Activated CD8-positive, alpha-beta memory T cell treated with anti-CD3 and anti-CD28 coated beads for 48 hours (primary cell): ENCODE measurements at places on chromosomes 2 and 18.

- DNase-seq, result no peak
Observed at GRCh38 chr18:59904011-59904601, 4.3 kb downstream of the PMAIP1 start.

GRCh38 chr2:14776216-14776615, 143.7 kb downstream of the LRATD1 start:
- no peak for DNase-seq

- no peak for DNase-seq
Observed at GRCh38 chr2:152600051-152600657, 117.1 kb downstream of the PRPF40A start.

DNA sequence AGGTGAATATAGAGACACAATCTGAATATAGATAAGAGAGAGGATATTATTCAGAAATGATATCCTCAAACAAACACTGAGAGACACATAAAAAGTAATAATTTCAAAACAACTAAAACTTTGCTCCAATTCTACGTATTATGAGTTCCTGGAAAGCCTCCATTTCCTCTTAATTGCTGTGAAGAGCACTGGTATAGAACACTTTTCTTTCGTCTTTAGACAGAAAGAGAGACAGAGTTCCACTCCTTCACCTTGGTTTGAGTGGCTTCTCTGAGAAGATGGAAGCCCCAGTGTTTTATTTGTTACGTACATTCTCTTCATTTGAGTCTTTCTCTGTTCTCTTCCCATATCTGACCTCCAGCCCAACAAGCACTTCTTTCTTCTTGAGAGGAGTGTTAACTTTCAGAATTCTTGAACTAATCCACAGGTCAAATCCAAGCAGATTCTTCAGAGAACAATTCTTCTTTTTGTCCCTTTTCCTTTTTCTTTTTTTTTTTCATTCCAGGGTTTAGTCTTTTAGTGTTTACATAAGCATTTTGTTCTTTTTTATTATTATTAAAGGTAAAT, 6.4 kb upstream of the PIK3C3 start:
- DNase-seq, result no peak

- DNase-seq, result no peak
Observed at GRCh38 chr2:29267720-29268119, 152.5 kb downstream of the CLIP4 start.

DNA sequence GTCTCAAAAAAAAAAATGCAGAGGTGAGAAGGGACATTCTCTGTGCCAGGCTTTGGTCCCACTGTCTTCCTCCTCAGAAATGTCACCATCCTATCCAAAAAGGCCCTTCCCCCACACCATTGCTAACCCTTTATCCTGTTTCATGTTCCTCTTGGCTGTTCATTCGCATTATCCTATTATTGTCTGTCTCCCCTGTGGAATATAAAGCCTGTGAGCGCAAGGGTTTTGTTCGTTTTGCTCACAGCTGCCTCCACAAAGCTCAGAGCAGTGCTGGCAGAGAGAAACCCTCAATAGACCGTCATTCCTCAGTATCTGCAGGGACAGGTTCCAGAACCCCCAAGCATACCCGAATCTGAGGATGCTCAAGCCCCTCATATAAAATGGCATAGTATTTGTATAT, 91.8 kb downstream of the LOXHD1 start:
- DNase-seq, result no peak

- DNase-seq, result no peak
Observed at GRCh38 chr18:44197832-44198611, 482.7 kb upstream of the SETBP1 start.

DNA sequence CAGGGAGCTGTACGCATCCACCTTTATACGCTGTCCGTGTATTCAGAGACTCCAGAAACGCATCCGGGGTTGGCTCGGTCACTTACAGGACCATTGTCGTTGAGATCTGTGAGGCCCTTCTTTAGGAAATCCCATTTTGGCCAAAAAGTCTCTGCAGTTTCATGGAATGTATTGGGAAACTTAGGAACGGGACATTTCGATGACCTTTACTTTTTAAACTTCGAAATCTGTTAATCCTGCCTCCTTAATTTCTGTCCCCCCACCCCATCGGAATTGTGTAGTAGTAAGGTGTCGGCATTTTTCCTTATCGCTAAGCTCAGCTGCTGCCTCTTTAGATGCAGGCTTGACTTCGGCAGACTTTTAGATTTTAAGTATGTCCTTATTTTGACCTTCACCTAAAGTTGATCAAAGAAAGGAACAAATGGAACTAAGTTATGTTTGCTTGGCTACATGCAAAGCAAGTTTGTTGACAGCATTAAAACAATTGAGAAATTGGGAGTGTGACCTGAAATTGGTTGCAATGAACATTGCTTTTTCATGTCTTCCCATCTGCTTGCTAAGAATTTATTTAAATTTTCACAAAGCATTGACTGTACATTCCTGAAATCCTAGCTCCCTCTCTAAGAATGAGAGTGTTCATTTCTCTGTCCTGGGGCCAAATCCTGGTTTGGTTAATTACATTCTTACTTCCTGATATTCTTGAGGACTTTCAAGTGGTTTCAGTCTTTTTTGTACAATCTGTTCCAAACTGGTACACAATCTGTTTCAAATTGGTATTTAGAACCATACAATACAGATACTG, 884 bp upstream of the RAPH1 start:
- DNase-seq, result no peak

- no peak for DNase-seq
Observed at GRCh38 chr18:10736984-10737383, 211.2 kb downstream of the NAPG start.

- no peak for DNase-seq
Observed at GRCh38 chr2:9407363-9407811, 15.9 kb downstream of the ITGB1BP1 start.

- DNase-seq, result no peak
Observed at GRCh38 chr2:68226794-68227193, 25.5 kb downstream of the PPP3R1 start.

DNA sequence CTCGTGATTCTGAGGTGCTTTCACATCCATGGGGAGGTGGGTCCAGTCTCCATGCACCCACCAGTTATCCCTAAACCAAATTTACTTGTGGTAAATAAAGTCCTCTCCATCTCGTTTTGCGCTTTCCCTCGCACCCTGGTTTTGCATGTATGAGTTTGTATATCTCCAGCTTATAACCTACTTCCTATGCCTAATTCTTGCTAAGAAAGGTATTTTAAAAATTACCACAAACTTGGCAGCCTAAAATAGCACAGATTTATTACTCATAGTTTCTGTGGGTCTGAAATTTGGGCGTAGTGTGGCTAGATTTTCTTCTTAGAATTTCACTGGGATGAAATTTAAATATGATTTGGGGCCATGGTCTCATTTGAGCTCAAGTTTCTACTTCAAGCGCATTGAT, 511.5 kb downstream of the NYAP2 start:
- no peak for DNase-seq

DNA sequence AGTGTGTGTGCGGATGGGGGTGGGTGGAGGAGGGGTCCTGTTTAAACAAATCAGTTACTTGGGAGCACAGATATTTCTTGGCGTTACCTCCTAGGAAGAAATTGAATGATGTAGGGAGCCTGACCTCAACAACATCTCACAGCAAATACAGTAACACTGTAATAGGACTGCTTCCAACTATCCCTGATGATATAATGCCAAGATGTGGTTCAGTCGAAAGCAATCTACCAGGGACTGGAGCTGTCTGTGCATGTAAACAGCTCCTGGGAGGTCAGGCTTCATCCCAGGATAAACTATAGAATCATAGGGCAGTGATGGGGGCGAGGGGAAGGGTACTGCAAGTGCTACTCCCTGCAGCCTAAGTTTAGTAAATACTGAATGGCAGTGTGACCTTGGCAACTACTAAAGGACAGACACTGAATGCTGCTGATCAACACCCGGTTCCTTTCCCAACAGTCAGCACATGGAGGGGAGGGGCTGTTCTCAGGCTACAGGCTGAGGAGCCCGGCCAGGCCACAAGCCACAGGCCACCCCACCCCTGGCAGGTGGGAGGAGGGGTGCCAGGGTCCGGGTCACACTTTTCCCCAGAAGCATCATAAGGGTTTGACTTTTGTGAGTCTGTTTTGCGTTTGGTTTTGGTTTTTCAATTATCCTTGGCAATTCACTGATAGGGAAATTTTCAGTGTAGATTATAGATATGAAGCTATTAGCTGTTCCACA, 85.3 kb upstream of the ZNF397 start:
- DNase-seq, result no peak

DNA sequence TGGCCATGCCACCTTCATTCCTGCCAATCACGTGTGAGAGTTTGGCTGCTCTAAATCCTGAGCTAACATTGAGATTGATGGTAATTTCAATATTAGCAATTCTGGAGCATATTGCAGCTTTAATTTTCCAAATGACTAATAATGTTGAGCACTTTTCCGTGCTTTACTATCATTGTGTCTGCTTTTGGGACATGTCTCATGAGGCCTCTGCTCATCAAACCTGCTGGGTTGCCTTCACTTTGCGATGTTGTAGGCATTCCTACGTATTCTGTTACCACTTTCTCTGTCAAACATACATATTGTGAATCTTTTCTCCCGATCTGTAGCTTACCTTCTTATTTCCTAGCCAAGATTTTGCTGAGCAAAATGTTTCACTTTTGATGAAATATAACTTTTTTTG, 466.6 kb downstream of the GALR1 start:
- DNase-seq, result no peak

- DNase-seq, result no peak
Observed at GRCh38 chr2:170454471-170455372, 260.4 kb upstream of the SP5 start.

GRCh38 chr2:99618579-99619097, 128.8 kb upstream of the REV1 start:
- no peak for DNase-seq

DNA sequence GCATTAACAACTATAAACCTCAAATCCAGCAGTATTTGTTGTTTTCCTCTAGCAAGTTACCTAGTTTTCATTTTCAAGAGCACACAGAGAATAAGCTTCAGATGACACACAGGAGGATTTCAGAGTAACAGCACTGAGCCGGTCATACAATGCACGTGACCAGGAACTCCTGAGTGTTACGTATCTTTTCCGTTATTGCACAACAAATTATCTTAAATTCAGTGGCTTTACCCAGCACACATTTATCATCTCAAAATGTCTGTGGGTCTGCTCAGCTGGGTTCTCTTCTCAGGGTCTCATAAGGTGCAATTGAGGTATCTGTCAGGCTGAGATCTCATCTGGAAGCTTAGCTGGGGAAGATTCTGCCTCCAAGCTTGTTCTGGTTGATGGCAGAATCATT, 379.5 kb upstream of the KLHL29 start:
- DNase-seq, result no peak

DNA sequence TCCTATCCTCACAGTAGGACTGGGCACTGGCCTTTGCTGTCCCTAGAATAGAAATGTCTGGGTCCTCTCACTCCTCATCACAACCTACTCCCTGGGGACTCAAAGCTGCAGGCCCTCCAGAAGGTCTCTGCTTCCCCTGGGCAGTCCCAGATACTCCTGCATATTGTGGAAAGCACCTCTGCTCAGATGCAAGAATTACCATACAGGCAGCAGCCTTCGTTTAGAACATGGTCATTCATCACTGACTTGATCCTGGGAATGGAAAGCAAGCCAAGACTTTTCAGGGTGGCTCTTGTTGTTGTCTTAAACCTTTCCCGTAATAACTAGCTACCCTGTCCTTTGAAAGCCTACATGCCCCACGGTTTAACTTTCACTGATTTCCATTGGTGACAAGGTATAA, 53.1 kb upstream of the NPAS2 start:
- DNase-seq, result no peak

- no peak for DNase-seq
Observed at GRCh38 chr2:233221378-233222063, 30.0 kb upstream of the ATG16L1 start.
